ENCODE measurements at places on chromosomes 6 and 20. TPM values are rescaled to one million over a fixed set of nuclear protein-coding genes. Genes with fewer than 3 reads are reported as not detected.

Gene LPA
- not detected for total RNA-seq

Gene SCRT2
- total RNA-seq = not detected

Gene GRM4
- total RNA-seq = not detected

Gene HLA-DRB1
- 123 TPM for total RNA-seq

Gene BTN1A1
- not detected for total RNA-seq

Gene RBBP8NL
- not detected for total RNA-seq

Gene MLN
- not detected for total RNA-seq

Gene REV3L
- 18.1 TPM for total RNA-seq

Gene FHL5
- not detected for total RNA-seq

Gene BPIFB2
- not detected for total RNA-seq

Gene NPBWR2
- total RNA-seq = not detected

Gene MICB
- total RNA-seq = 33.5 TPM

Gene ETV7
- 2.8 TPM for total RNA-seq

Gene PARD6B
- 1.5 TPM for total RNA-seq

Gene SPTLC3
- 1.5 TPM for total RNA-seq

Gene MPIG6B
- 12.8 TPM for total RNA-seq

Gene BMP6
- 2.6 TPM for total RNA-seq

Gene MCM3
- total RNA-seq = 26.4 TPM

Gene RBPJL
- not detected for total RNA-seq

Gene OTOR
- total RNA-seq = not detected

Gene L3MBTL1
- 15.4 TPM for total RNA-seq

Gene ADGRF5
- total RNA-seq = not detected

Gene APOBEC2
- not detected for total RNA-seq

Gene NNAT
- not detected for total RNA-seq

Gene LHFPL5
- not detected for total RNA-seq

Gene SSTR4
- total RNA-seq = not detected

Gene CSNK2A1
- total RNA-seq = 88.8 TPM

Gene MUC22
- not detected for total RNA-seq

Gene KHDRBS2
- 0.26 TPM for total RNA-seq

Gene PBOV1
- not detected for total RNA-seq

Gene GPR63
- 0.08 TPM for total RNA-seq

Gene MOXD1
- not detected for total RNA-seq

Gene MICA
- 9.3 TPM for total RNA-seq

Gene NKX2-4
- total RNA-seq = not detected

Gene MACROD2
- not detected for total RNA-seq

Gene POLH
- total RNA-seq = 7.7 TPM

Gene TBCC
- total RNA-seq = 65.6 TPM

Gene PDE7B
- total RNA-seq = 0.18 TPM

Gene STX11
- 34.2 TPM for total RNA-seq

Gene FAM209B
- total RNA-seq = 3.3 TPM

Gene C6orf15
- total RNA-seq = not detected

Gene C20orf141
- total RNA-seq = not detected

Gene EPB41L2
- 11.0 TPM for total RNA-seq

Gene SLC22A1
- 4.5 TPM for total RNA-seq

Gene BTNL2
- not detected for total RNA-seq

Gene TRIM40
- total RNA-seq = not detected

Gene RAET1E
- not detected for total RNA-seq

Gene FAM209A
- 4.0 TPM for total RNA-seq

Gene TMEM151B
- total RNA-seq = not detected

Gene TREM1
- total RNA-seq = 9.8 TPM

Gene EPPIN
- total RNA-seq = not detected

Gene SLC25A27
- total RNA-seq = not detected

Gene IMPG1
- total RNA-seq = not detected

Gene SLC35D3
- total RNA-seq = not detected

Gene AGPAT1
- total RNA-seq = 29.5 TPM

Gene BNIP5
- not detected for total RNA-seq

Gene HEY2
- total RNA-seq = 0.66 TPM

Gene CCN2
- total RNA-seq = not detected

Gene RWDD1
- 47.0 TPM for total RNA-seq
